Activated CD4-positive, CD25-positive, alpha-beta regulatory T cell treated with anti-CD3 and anti-CD28 coated beads, Interleukin-2, amount 50 U/mL, for 24 hours (primary cell): ENCODE measurements at places on chromosomes 1 and 21.
A peak's percentile ranks its signal among the peaks of the same experiment; 100 is the strongest.

- ATAC-seq: no peak
Observed at GRCh38 chr1:201320168-201320788, 37.0 kb downstream of the PKP1 start.

DNA sequence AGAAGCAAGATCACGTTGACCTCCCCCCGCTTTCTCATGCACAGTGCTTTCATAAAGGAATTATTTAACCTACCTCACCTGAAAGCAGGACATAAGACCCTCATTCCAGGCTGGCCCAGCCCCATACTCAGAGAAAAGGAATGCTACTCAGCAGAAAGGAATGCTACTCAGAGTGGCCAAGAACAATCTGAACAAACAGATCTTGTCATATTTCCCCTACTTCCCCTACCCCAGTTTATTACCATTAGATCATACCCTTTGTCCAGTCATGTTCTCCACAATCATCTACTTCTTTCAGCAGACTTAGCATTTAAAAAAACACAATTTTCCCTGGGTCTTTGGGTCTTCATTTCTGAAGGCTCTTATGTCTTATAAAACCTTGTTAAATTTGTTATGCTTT is 89.8 kb downstream of the SLC16A1 start:
- no peak for ATAC-seq

GRCh38 chr1:81757398-81758020 is 43.2 kb upstream of the ADGRL2 start:
- no peak for ATAC-seq

- ATAC-seq: no peak
Observed at GRCh38 chr1:208089761-208090370, 154.3 kb downstream of the PLXNA2 start.

DNA sequence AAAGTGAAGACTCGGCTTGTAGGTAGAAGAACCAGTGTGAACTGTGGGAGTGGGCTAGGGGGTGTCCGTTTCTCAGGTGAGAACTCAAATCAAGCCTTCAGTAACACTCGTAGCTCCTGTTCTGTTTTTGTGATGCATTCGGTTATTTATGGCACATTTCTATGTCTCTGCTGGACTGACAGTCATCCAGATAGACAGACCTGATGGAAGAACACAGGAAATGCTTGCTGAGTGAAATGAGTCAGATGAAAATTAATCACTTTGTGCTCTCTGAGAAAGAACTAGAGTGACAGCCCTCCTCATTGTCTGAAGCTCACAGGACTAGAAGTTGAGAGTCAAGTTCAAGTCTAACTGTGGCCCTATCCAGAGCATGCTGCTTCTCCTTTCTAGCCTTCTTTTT is 360.1 kb upstream of the PLXNA2 start:
- ATAC-seq: peak; percentile 73

- ATAC-seq: no peak
Observed at GRCh38 chr1:101154547-101154946, 82.3 kb upstream of the S1PR1 start.

- ATAC-seq: no peak
Observed at GRCh38 chr1:2492091-2492490, 16.0 kb downstream of the PLCH2 start.

DNA sequence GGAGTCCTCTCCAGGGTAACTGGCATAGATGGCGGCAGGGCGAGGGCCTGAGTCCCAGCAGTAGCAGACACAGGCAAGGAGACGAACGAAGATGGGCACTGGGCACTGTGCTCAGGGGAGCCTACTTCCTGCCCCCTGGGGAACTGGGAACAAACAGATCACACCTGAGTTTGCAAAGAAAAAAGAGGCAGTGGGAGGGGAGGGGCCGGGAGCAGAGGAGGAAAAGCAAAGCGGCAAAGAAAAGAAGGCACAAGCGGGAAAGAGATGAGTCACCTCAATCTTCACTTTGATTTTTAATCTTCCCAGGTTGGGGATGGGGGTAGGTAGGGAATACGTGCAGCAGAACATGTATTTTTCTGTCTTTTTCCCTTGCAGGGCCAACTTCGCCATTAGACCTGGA is 44.0 kb downstream of the ZSCAN20 start:
- ATAC-seq: no peak

DNA sequence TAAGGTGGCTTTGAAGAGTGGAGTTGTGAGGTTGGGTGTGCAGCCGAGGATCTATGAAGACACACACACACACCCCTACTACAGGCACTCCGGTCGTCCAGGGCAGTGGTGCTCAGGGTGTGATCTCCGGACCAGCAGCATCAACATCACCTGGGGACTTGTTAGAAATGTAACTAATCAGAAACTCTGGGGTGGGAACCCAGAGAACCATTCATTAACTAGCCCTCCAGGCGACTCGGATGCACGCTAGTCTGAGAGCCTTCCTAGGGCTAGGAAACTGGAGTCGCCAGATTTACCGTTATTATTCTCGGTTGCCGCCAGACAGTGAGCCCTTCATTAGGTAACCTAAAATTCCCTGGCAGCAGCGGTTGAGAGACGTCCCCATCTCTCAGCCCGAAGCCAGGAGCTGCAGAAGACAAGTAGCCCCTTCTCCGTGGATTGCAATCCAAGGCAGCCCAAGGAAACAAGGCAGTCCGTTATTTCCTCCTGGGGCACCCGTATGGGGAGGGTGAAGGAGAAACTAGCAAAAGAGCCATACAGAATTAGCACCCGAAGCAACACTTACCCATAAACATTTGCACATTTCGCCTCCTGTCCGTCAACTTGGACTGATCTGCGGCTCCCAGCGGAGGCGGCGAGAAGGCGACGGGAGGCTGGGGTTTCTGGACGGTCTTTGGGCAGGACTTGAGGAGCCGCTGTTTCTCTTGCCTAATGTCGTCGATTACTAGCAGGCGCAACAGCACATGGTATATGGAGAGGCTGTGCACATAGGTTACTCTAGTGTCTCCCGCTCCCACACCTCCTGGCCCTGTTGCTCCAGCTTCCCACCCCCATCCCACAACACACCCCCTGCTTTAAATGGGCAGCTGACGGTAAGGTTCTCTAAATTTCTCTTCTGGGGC is 2.9 kb upstream of the CCN1 start:
- peak; percentile 9 for ATAC-seq

GRCh38 chr1:200873671-200874397 is 1.1 kb downstream of the GPR25 start:
- ATAC-seq: no peak

- no peak for ATAC-seq
Observed at GRCh38 chr1:24732186-24732885, 12.9 kb upstream of the CLIC4 start.

DNA sequence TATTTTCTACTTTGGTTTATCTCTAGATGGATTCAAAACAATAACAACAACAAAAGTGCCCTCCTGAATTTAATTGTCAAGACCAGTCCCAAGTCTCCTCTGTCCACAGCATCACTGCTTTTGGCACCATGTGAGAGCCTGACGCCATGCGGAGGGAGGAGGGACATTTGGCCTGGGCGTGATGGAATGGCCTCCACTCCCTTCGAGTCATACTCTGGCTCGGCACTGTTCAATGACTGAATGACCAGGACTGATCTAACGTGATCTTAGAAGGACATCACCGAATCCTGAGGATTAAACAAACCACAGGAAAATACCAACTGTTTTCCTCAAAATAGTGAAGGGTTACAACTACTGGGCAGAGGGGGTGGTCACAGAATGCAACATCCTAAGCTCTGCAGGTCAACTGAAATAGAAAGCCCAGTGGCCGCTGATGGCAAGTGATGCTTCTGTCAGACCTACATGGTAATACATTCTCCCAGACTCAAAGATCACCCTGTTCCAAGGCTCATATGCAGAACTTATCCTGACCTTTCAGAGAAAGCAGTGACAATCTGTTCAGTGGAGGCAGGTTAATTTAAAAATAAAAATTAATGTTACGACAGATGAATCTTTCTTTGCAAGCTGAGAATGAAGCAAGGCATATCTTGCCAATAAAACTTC is 19.1 kb downstream of the SRSF4 start:
- ATAC-seq: no peak

DNA sequence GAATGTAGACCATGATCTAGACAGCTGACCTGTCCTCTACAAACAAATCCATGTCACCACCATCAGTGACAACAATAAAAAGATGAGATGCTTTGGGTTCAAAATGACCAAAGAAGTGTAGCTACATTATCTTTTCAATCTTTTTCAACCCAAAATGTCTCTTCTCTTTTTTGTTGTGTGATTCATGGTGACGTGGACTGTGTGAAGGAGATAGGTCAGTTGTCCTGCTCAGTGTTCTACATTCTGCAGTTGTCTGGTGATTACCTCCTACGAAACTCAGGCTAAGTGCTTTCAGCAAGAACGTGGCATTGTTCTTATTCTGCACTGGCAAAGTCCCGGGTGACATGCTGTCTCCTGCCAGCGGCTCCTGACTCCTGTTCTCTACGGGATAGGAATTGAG is 73.1 kb downstream of the PRKAB2 start:
- ATAC-seq: no peak

GRCh38 chr1:110186558-110186957 is 23.6 kb upstream of the KCNC4 start:
- no peak for ATAC-seq

GRCh38 chr1:26352338-26352679 is 1.6 kb downstream of the CRYBG2 start:
- no peak for ATAC-seq

- no peak for ATAC-seq
Observed at GRCh38 chr1:41417335-41417682, 56.1 kb downstream of the FOXO6 start.

- peak; percentile 76 for ATAC-seq
Observed at GRCh38 chr1:24186993-24187790, at the start of gene IFNLR1. TSS of gene IFNLR1 (minus strand) at chr1:24187289. CDS start at chr1:24187248, 41 bp downstream.

DNA sequence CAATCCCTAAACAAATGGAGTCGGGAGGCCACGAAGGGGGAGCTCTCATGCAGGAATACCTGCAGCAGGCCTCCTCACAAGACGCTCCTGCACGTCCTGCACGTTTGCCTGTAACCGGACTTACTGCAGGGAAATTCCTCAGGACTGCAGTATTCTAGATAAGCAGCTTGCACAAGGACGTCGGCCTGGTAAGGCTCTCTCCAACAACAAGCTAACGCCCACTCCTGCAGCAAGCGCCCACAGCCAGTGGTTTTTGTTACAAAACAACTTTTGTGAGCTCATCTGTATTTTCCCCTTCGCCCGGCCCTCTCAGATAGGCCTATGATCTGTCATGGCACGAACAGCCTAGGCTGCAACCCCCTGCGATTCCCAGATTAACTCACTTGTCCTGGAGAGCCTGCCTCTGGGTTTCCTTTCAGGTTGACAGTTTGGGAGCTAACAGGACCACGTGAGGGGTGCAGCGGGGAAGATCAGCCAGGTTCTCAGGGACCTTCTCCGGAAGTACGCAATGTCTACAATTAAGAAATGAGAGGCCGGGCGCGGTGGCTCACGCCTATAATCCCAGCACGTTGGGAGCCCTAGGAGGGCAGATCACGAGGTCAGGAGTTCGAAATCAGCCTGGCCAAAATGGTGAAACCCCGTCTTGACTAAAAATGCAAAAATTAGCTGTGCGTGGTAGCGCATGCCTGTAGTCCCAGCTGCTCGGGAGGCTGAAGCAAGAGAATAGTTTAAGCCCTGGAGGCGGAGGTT is 921 bp upstream of the MIB2 start:
- ATAC-seq: no peak

GRCh38 chr21:45482899-45483821 is 59.1 kb downstream of the SLC19A1 start:
- ATAC-seq: peak; percentile 36

GRCh38 chr1:231093156-231093922 is 53.3 kb upstream of the FAM89A start:
- ATAC-seq: no peak

DNA sequence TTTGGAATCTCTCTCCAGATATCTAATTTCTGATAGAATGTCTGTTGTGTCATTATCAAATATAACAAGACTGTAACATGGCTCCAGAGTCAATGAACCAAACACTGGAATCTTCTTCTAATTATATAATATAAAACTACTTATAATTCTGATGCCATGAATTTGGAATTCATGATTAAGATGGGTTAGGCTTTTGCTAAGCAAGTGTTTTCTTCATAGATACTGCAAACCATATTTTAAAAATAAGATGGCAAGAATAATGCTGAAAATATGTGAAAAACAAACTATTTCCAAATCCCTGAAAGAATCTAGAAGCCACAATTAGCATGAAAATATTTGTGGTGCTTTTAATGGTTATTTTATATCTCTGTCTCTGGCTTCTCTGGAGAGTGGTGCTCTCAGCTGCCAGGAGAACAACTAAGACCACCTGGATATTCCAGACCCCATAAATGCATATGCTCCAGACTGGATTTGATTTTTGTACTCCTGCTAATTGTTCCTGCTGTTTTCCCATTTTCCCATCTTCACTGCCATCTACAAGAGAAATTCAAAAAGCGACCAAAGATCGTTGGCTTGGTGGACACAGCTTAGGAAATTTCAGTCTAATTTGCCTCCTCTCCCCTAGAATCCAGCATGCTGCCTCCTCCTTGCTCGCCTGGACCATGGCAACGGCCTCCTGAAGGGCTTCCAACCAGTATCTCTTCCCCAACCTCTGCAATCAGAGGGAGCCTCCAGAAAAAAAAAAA is 418.9 kb downstream of the SETD4 start:
- no peak for ATAC-seq

- ATAC-seq: no peak
Observed at GRCh38 chr1:114274621-114275317, 121.1 kb upstream of the SYT6 start.

GRCh38 chr21:42861848-42862400 is 17.4 kb downstream of the WDR4 start:
- ATAC-seq: no peak
